ENCODE measurements at places on chromosomes 12 and 14.

- no peak for DNase-seq
Measured at GRCh38 chr14:24310646-24311604, at the start of gene LTB4R. TSS of gene LTB4R (plus strand) at chr14:24311502. CDS start at chr14:24315652, 4,150 bp downstream.

DNA sequence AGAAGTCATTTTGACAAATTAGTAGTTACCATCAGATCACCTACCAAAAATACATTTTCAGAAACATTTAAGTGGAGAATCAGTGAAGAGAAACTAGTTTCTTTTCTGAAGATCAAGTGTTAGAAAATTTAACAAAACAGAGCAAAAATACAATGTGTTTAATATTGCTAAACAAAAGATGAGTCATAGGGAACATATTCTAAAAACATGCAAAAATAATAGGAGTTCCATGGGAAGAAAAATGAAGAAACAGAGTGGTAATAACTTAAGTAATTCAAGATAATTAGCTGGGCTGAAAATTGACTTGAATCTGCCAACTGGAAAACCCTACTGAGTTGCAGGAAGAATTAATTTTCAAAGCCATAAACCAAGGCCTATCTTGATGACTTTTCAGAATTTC, 111.5 kb upstream of the KITLG start:
- DNase-seq = no peak

DNA sequence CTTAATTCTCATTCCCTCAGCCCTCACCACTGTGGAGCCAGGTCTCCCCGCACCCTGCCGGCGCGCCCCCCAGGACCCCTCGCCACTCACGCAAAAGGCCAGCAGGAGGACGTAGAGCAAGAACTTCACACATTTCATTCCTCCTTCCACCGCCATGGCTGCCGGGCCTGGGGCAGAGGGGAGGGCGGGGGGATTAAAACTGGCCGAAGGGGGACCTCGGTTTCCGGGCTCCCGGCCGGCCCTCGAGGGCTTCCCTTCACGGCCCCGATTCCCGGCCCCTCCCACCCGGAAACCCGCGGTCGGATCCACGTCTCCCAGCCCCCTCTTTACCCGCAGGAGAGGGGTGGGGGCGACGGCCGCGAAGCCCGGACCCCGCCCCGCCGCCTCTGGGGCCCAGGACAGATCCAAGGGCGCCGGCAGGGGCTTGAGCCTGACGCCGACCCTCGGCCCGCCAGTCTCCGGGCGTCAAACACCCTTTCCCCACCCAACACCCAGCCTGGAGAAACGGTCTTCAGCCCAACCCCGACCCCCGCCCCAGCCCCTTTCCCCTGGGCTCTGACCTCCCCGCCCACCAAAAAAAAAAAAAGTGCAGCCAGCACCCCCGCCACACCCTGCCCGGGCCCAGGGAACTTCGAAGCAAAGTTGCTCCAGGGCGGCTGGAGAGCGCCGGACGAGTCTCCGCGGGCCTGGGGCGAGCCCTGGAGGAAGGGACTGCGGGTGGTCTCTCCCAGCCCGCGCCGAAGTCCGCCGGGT, 447 bp downstream of the CD63 start:
- DNase-seq = no peak

DNA sequence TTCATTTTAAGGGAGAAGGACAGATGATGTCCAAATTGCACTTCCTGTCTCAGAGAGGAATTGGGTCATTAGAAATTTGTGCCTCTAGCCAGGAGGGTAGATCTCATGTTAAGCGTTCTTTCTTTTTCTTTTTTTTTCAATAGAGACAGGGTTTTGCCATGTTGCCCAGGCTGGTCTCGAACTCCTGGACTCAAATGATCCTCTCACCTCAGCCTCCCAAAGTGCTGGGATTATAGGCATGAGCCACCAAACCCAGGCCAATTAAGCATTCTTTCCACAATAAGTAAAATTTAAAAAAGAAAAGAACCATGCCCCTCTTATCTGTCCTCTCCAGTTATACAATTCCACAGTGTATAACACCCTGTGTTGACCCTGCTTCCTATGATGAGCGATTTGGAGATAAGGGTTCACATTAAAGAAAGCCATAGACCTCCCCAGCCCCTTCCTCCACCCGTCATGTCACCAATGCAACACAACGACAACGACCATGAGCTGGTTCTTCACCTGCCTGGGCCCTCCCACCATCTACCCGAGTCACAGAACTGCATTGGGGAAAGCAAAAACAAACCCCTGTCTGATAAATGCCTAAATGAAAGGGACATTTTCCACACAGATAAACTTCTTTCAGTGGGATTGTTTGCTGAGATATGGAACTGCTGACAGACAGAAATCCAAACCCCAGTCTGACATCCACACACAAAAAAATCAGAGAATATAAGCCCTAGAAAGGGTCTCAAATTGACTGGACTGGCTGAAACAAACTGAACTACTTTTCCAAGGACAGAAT, 37.3 kb downstream of the SSH1 start:
- no peak for DNase-seq
